ENCODE measurements at places on chromosomes 1 and 21.

- DNase-seq = no peak
Observed at GRCh38 chr1:205512059-205513045, 7.9 kb downstream of the CDK18 start.

GRCh38 chr1:150003801-150004200, 6.7 kb downstream of the OTUD7B start:
- DNase-seq = no peak

GRCh38 chr1:201565024-201565730, 26.2 kb downstream of the NAV1 start:
- no peak for DNase-seq

- no peak for DNase-seq
Observed at GRCh38 chr1:181475580-181475979, 7.7 kb upstream of the CACNA1E start.

DNA sequence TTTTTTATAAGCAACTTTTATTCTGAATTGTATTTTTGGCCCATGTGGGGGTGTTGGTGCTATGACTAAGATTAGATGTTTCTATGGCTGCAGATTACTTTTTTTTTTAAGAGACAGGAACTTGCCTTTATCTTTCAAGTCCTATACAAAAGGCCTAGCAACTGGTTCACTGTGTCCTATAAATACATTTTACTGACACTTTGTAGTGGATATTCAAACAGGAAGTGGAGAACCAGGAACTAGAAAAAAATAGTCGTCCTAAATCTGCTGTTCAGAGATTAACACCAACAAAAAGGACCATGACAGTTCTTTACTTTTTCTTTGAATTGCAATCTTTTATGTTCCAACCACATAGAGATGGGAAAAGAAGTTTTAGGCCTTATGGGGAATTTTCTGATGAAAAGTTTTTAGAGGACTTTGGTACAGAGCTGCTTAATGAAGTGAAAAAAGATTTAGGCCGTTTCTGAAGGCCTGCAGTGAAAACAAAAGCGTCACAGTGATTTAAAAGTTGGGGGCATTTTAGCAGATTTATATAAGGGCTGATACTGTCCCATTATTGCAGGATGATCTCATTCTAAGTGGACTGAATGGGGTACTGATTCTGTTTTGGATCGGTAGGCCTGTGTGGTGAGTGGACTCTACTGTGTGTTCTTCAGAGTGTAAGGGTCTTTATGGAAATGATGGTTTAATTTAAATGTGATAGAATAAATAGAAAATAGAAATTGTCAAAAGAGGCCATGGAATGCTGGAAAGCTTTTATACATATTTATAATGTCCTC, 136.4 kb upstream of the DEPDC1 start:
- no peak for DNase-seq

DNA sequence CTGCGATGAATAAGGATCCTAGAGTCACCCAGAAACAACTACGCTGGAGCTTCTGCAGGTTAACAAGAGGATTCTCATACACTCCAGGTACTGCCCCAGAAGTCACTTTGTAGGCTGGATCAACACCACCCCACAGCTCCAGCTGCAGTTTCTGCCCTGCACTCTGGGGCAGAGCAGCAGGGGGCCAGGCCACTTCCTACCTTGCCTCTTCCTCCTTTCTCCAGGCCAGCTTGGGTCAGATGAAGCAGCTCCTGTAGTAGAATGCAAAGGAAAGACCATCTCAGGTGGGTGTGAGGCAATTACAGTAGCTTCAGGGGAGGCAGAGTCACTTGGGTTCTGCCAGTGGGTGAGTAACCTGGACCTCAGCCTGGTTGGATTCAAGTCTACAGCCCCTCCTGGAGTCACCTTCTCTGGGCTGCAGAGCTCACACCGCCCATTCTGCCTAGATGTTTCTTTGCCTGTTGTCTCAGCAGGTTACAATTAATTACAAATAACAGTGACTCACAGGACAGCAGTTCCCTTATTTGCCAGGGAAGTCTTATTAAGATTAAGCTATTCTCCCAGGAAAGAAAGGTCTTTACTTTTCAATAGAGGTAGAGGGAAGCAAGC, 24.4 kb upstream of the BCAR3 start:
- no peak for DNase-seq

DNA sequence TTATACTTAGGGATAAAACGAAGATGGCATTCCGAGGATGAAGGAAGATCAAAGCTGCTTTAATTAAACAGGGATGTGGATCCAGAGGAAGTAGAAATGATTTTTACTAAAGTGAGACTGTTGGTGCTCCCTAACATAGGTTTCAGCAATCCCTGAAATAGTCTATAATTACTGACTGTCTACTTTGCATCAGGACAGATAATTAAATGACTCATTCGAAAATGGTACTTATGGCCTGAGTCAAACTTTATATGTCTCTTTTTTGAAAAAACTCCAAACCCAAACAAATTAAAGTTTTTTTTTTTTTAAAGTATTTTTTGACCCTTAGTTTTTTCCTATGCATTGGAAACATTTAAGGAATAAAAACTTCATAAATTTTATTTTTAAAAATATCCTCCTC, 90.3 kb downstream of the LYST start:
- no peak for DNase-seq
